ENCODE measurements at places on chromosomes 13 and 19. TPM values are rescaled to one million over a fixed set of nuclear protein-coding genes. Genes with fewer than 3 reads are reported as not detected.
A peak's percentile ranks its signal among the peaks of the same experiment; 100 is the strongest.

- H3K4me1 ChIP-seq: no peaks in the 10 kb centered on the region
Measured at GRCh38 chr13:33496336-33496735, 210.8 kb upstream of the STARD13 start.

Gene TBC1D4
- total RNA-seq: 50.4 TPM

DNA sequence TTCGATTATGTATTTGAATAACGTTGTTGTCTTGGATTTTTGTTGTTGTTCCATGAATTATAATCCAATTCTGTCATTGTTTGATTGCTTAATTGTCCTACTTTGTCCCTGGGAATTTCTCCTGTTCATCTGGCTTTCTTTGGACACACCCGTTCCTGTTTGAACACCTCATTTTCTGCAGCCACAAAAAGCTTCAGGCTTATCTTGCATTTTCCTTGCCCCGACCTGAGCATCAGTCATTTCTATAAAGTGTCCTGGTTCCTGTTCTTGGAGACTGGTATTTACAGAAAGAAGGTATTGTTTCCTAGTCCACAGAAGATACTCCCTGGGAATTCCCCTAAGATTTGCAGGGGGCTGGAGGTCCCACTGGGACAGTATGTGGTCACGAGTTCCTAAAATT is 731.8 kb upstream of the ARGLU1 start:
- H3K36me3 ChIP-seq: no peaks in the 10 kb centered on the region
- peaks cover 1% of the 10 kb centered on the region for H3K27me3 ChIP-seq
- H3K4me3 ChIP-seq: no peak overlapping the region
- no peaks in the 10 kb centered on the region for H3K4me1 ChIP-seq

DNA sequence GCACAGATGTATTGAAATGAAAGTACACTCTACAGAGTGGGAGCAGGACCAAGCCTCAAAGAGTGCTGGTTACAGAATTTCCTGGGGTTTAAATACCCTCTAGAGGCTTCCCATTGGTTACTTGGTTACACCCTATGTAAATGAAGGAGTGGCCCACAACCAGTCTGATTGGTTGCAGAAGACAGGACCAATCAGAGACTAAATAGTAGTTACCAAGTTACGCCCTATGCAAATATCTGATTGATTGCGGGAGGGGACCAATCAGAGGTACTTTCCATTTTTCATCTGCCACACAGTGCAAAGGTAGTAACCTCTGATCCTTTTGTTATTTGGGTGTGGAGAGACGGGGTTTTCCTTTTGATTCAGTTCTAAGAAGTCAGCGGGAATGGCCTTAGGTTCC is 5.5 kb upstream of the ZFP82 start:
- no peak overlapping the region for H3K27ac ChIP-seq
- peaks cover 17% of the 10 kb centered on the region for H3K36me3 ChIP-seq
- DNase-seq: no peak
- H3K4me3 ChIP-seq: no peak overlapping the region

Gene FFAR1
- total RNA-seq: not detected

DNA sequence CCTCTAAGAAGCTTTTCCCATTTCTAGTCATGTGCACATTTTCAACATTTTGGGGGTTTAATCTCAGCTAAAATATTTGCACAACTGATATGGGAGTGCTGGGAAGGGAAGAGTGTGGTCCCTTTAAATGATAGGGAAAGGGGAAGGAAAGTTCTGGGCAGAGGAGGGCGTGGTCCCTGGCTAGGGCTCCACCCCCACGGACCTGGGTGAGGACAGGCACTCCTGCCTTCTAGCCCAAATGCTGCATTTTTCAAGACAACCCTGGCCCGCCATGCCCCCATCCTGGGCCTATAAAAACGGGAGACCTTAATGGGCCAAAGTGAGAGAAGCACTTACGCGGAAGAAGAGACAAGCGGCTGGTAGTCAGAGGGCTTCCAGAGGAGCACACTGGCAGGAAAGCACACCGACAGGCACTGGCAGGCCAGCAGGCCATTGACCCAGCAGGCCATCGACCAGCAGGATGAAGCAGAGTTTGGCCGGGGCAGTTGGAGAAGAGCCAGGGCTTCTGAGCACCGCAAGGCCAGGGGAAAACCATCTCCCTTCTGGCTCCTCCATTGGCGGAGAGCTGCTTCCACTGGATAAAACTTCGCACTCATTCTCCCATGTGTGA is 266.7 kb downstream of the SPRY2 start:
- H3K27me3 ChIP-seq: no peaks in the 10 kb centered on the region
- H3K36me3 ChIP-seq: no peaks in the 10 kb centered on the region
- H3K27ac ChIP-seq: no peak overlapping the region
- no peaks in the 10 kb centered on the region for H3K4me1 ChIP-seq

GRCh38 chr13:25453850-25454365 is 82.1 kb downstream of the ATP8A2 start:
- H3K36me3 ChIP-seq: no peaks in the 10 kb centered on the region
- DNase-seq: no peak
- no peak overlapping the region for H3K27ac ChIP-seq
- no peak overlapping the region for H3K4me3 ChIP-seq
- no peaks in the 10 kb centered on the region for H3K4me1 ChIP-seq

GRCh38 chr19:788686-788982 is 8.6 kb upstream of the PTBP1 start:
- no peaks in the 10 kb centered on the region for H3K4me1 ChIP-seq
- no peak overlapping the region for H3K4me3 ChIP-seq

Gene DLL3
- total RNA-seq: 1.6 TPM

- no peak overlapping the region for H3K4me3 ChIP-seq
- H3K27me3 ChIP-seq: peaks cover 11% of the 10 kb centered on the region
- no peaks in the 10 kb centered on the region for H3K36me3 ChIP-seq
- H3K27ac ChIP-seq: peak overlapping the region; percentile 36
- DNase-seq: no peak
Measured at GRCh38 chr13:33186861-33187291, 98.7 kb downstream of the STARD13 start.

- no peak overlapping the region for H3K27ac ChIP-seq
- H3K4me1 ChIP-seq: no peaks in the 10 kb centered on the region
- no peak overlapping the region for H3K4me3 ChIP-seq
- no peaks in the 10 kb centered on the region for H3K36me3 ChIP-seq
Measured at GRCh38 chr19:5193192-5193591, 147.4 kb downstream of the PTPRS start.

DNA sequence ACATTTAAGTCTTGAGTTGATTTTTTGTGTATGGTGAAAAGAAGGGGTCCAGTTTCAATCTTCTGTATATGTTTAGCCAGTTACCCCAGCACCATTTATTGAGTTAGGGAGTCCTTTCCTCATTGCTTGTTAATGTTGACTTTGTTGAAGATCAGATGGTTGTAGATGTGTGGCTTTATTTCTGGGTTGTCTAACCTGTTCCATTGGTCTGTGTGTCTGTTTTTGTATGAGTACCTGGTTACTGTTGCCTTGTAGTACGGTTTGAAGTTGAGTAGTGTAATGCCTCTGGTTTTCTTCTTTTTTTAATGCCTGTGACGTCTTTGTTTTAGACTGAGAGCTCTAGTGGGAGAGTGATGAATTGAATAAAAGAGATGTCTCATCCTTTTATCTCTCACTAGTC is 83.2 kb downstream of the NBEA start:
- DNase-seq: no peak
- H3K27ac ChIP-seq: no peak overlapping the region
- H3K36me3 ChIP-seq: peaks cover 7% of the 10 kb centered on the region
- H3K4me3 ChIP-seq: no peak overlapping the region
- no peaks in the 10 kb centered on the region for H3K4me1 ChIP-seq

- H3K27ac ChIP-seq: no peak overlapping the region
- DNase-seq: no peak
- no peak overlapping the region for H3K4me3 ChIP-seq
- no peaks in the 10 kb centered on the region for H3K27me3 ChIP-seq
- no peaks in the 10 kb centered on the region for H3K4me1 ChIP-seq
Measured at GRCh38 chr13:113075711-113076110, 29.9 kb upstream of the F7 start.

- H3K27me3 ChIP-seq: no peaks in the 10 kb centered on the region
- H3K36me3 ChIP-seq: no peaks in the 10 kb centered on the region
- H3K4me1 ChIP-seq: peaks cover 16% of the 10 kb centered on the region
- peak overlapping the region; percentile 62 for H3K27ac ChIP-seq
- no peak for DNase-seq
- H3K4me3 ChIP-seq: peak overlapping the region; percentile 70
Measured at GRCh38 chr19:18339723-18340122, 675 bp upstream of the PGPEP1 start.

DNA sequence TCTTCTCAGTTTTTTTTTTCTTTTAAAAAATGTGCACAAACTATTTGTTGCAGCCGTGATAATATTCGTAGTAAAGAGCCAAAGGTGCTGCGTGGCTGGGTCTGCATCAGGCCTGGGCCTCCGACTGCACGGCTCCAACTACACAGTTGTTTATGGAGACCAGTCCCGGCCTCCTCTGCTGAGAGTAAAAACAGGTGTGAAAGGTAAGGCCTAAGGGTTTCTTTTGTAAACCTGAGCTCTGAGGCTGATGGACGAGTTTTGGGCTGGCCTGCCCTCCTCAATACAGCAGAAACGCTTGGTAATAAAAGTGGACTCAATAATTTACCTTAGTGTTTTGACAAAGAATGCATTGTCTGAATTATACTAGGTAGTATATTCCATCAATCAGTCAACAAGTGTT is 3.9 kb downstream of the MBNL2 start:
- H3K4me1 ChIP-seq: peaks cover 49% of the 10 kb centered on the region
- DNase-seq: no peak
- peak overlapping the region; percentile 92 for H3K27ac ChIP-seq
- peak overlapping the region; percentile 79 for H3K4me3 ChIP-seq
- no peaks in the 10 kb centered on the region for H3K27me3 ChIP-seq

Measured in activated CD8-positive, alpha-beta T cell treated with anti-CD3 and anti-CD28 coated beads for 36 hours (primary cell).